MCF 10A (cell line): ENCODE measurements at places on chromosomes 7 and 10. TPM values are rescaled to one million over a fixed set of nuclear protein-coding genes. Genes with fewer than 3 reads are reported as not detected.

The ADGRA1 gene
- not detected in 2 replicates for total RNA-seq

The TRIM73 gene
- total RNA-seq, result 1.8 and 3.7 TPM in 2 replicates

The CDC14C gene
- not detected in 2 replicates for total RNA-seq

The IRF5 gene
- total RNA-seq, result 7.5 and 10.1 TPM in 2 replicates

The MSS51 gene
- 1.8 and 2.4 TPM in 2 replicates for total RNA-seq

The SLC39A12 gene
- not detected in 2 replicates for total RNA-seq

The C10orf53 gene
- not detected in 2 replicates for total RNA-seq

The HIF1AN gene
- total RNA-seq, result 40.1 and 41.0 TPM in 2 replicates

The INMT gene
- total RNA-seq, result not detected in 2 replicates

The CAMK1D gene
- total RNA-seq, result 1.7 and 3.3 TPM in 2 replicates

The HOXA9 gene
- total RNA-seq, result 6.9 and 7.6 TPM in 2 replicates

The MYH16 gene
- 0.33 TPM in 1 of 2 replicates, not detected in the other for total RNA-seq

The PVRIG gene
- 0.74 TPM in 1 of 2 replicates, not detected in the other for total RNA-seq

The SERPINE1 gene
- 56.7 and 80.6 TPM in 2 replicates for total RNA-seq

The ANXA8 gene
- 47.3 and 103 TPM in 2 replicates for total RNA-seq

The TMEM140 gene
- not detected in 2 replicates for total RNA-seq

The SLC16A12 gene
- total RNA-seq, result 0.09 and 0.10 TPM in 2 replicates

The HMX3 gene
- total RNA-seq, result not detected in 2 replicates

The OR6V1 gene
- not detected in 2 replicates for total RNA-seq

The SPDYE6 gene
- not detected in 2 replicates for total RNA-seq

The TTYH3 gene
- 20.9 and 34.7 TPM in 2 replicates for total RNA-seq

The CXCL12 gene
- not detected in 2 replicates for total RNA-seq

The KIAA1549 gene
- total RNA-seq, result 7.1 and 8.4 TPM in 2 replicates

The KLF14 gene
- not detected in 2 replicates for total RNA-seq

The TMEM176B gene
- 0.42 TPM in 1 of 2 replicates, not detected in the other for total RNA-seq

The ST8SIA6 gene
- 0.19 and 0.52 TPM in 2 replicates for total RNA-seq

The FZD1 gene
- 3.3 and 4.4 TPM in 2 replicates for total RNA-seq

The SLC35G1 gene
- 3.2 and 4.9 TPM in 2 replicates for total RNA-seq

The DGKI gene
- total RNA-seq, result 1.4 and 1.7 TPM in 2 replicates

The LHPP gene
- 3.5 and 3.7 TPM in 2 replicates for total RNA-seq

The PRSS37 gene
- not detected in 2 replicates for total RNA-seq

The TYSND1 gene
- total RNA-seq, result 14.6 and 16.5 TPM in 2 replicates

The GJD4 gene
- not detected in 2 replicates for total RNA-seq

The PRF1 gene
- not detected in 2 replicates for total RNA-seq

The MRM2 gene
- total RNA-seq, result 26.9 and 32.1 TPM in 2 replicates

The LIPM gene
- not detected in 2 replicates for total RNA-seq

The WASHC2A gene
- total RNA-seq, result 19.3 and 28.0 TPM in 2 replicates

The ZSCAN21 gene
- total RNA-seq, result 13.8 and 14.7 TPM in 2 replicates

The EZH2 gene
- total RNA-seq, result 30.6 and 48.1 TPM in 2 replicates

The GIMAP5 gene
- not detected in 2 replicates for total RNA-seq

The TMEM213 gene
- total RNA-seq, result not detected in 2 replicates

The SPDYE2 gene
- total RNA-seq, result 0.22 TPM in 1 of 2 replicates, not detected in the other
